ENCODE measurements at places on chromosomes 5 and 9. TPM values are rescaled to one million over a fixed set of nuclear protein-coding genes. Genes with fewer than 3 reads are reported as not detected.

DNA sequence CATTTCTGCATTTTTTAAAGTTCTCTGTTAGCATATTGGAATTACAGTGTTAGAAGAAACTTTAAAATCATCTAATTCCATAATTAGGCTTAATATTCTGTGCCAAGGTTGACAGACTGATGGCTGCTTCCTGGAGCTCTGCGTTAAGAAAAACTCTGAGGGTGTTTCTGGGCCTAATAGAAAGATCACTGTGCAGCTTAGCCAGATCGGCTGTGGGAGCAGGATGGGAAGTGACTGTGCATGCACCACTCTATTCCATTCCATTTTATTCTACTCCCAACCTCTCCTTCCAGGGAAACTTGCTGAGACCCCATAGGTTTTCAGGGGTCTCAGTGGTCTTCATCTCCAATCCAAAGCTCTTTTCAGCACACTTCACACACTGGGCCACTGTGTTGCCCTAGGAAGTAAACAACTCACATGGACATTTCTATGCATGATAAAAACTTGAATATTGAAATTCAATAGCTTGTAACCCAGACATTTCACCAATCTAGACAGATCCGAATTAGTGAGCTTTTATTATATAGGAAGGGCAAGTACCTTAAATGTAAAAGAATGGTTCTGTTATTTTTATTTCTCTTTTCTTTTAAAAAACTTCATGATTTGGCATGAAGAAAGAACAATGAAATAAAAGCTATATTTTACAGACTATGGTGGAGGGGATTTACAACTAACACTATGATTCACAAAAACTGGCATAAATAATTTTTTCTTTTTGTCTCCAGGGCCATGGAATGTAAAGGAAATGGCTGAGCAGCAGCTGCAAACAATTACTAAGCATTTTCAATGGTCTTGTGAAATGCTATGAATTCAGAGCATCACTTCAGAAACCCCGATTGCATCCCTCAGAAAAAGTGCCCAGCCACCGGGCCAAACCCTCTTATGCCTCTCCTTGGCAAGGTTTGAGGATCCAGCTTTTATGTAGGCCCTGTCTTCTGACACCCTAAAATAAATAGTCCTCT, 51.4 kb upstream of the DAB2 start:
- DNase-seq, result no peak

DNA sequence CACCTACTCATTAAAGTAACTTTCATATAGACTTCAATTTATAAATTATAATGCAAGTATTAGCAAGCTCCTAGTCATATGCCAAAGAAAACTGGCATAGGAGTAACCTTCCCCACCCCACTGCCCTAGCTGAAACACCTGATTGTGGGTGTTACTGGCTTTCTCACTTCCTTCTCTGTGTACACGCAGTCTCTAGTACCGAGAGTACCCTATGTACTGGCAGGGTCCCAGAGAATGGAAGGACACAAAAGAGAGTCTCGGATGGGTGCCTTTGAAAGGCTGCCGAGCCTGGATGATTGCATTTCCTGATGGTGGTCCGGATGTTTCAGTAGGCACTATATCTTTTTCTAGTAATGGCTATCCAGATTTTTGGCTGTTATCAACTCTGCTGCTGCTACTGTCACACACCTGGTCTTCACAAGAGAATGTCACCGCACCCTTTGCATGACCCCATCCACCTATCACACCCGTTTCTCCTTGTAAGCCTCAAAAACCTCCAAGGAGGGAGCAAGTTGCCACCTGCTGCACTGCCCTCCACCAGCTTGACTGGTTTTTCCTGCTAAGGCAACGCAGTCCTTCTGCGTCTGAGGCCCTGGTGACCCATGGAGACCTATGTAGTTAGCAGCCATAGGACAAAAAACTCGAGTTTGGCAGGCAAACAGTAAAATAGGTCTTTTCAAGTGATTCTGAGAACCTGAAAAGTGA, 53.8 kb upstream of the CLINT1 start:
- DNase-seq, result peak; percentile 61

Gene VCAN
- polyA plus RNA-seq, result 351 TPM

Gene TLX3
- polyA plus RNA-seq, result not detected

Gene IFNA21
- polyA plus RNA-seq, result not detected

DNA sequence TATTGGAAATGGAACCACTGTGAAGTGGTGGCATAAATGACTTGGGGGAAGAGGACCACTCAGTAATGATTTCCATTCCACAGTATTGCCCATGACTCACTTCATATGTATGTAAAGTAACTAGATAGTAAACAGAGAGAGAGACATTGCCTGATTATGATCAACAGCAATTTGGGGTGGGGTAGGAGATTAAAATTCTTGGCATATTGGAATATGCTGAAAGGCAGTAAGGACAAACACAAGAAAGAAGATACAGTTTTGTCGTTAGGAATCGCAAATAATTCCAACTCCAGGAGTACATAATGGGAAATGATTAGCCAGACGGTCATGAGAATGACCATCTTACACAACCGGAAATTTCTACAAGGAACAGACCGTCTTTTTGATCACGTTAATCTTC, 1.5 kb upstream of the HMGCS1 start:
- DNase-seq, result no peak

DNA sequence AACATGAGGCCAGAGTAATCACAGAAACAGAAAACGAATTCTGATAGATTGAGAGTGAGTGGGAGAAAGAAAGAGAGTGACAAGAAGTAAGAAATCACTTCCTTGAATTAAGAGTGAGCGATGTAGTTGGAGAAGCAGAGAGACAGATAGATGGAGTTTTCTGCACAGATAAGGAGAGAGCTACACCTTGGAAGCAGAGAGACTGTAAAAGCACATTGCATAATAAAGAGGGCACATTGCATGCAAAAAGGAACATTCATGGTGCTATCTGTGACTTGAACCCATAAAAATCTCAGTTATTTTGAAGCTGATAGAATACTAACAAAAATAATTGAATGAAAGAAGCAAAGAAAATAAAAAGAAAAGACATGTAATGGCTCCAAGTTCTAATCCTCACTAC, 943.8 kb downstream of the NR2F1-AS1 start:
- DNase-seq, result no peak

Gene BTNL9
- 5.4 TPM for polyA plus RNA-seq

GRCh38 chr5:75510836-75511434, 494 bp downstream of the CERT1 start:
- no peak for DNase-seq

DNA sequence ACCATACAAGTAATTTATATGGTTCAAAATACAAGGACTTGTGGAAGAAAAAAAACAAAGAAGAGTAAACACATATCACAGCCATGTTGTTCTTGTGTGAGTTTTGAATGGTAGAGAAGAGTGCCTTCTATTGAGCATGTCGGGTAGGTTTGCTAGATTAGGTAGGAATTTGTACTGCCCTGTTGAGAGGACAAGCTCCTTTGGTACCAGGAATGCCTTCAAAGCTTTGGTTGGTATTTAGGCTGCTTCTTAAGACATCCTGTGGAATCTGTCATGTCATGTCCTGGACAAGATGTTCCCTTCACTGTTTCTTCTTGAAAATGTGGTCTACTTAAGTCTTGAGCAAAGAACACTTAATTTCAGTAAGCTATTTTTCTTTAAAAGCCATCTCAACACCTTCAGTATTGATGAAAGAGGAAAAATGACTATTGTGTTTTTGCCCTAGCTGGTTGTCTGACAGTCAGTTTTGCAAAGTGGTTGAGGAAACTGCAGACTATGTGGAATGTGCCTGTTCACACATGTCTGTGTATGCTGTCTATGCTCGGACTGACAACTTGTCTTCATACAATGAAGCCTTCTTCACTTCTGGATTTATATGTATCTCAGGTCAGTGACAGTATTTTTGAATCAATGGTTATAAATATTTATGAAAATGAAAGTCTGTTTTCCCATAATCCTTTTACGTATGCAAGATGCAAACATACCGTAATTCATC, 296.9 kb downstream of the ADGRV1 start:
- DNase-seq, result no peak

DNA sequence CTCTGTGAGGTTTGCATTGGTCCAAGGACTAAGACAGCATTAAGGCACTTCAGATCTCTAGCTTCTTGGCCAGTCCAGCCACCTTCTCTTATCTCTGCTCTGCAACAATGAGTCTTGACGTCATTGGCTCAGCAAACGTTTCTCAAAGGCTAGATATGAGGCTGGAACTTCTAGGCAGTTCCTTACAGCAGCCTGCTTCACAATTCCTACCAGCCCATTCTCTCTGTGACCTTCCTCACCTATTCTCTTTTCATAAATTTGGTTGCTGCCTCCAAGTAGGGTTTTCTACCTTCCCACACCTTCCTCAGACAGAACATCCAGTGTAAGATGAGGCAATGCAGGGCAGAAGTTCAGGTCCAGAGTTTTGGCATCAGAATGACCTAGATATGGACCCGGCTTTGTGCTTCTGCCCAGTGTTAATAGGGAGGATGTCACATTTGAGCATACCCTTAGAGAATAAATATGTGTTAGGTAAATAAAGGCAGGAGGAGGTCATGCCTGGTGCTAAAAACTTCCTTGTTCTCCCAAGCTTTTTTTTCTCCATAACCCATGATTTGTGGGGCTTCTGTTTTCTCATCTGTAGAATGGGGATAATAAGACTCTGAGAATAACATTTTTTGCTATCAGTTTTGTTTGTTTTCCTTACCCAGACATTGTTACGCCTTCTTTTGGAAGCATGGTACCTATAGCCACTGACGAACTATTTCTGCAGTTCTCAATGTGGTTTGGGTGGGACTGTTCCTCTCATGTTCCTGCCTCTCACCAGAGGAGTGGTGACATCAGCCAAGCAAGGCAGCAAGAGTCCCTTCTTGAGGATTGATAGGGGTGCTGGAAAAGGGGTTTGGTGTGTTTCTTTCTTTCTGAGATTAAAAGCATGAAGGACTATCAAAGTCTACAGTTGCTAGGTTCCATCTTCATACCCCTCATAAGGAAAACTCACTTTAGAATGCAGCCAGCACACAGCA, 220.6 kb upstream of the TRIM32 start:
- no peak for DNase-seq

DNA sequence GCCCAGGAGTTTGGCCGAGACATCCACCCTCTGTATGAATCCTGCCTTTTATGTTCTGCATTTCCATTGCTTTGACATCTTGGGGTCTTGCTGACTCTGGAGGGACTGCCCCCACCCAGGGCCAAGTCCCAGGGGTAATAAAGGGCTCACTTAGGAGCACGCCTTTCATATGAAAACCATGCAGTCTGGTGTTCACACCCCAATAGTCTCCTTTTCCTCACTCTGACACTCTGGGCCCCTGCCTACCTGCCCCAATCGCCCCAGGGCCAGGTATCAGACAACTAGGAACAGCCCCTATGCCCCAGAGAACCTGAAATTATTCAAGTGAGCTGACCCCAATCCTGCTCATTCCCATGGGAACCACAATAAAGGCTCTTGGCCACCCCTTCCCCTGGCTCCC, 33.1 kb upstream of the RAPGEF1 start:
- no peak for DNase-seq

DNA sequence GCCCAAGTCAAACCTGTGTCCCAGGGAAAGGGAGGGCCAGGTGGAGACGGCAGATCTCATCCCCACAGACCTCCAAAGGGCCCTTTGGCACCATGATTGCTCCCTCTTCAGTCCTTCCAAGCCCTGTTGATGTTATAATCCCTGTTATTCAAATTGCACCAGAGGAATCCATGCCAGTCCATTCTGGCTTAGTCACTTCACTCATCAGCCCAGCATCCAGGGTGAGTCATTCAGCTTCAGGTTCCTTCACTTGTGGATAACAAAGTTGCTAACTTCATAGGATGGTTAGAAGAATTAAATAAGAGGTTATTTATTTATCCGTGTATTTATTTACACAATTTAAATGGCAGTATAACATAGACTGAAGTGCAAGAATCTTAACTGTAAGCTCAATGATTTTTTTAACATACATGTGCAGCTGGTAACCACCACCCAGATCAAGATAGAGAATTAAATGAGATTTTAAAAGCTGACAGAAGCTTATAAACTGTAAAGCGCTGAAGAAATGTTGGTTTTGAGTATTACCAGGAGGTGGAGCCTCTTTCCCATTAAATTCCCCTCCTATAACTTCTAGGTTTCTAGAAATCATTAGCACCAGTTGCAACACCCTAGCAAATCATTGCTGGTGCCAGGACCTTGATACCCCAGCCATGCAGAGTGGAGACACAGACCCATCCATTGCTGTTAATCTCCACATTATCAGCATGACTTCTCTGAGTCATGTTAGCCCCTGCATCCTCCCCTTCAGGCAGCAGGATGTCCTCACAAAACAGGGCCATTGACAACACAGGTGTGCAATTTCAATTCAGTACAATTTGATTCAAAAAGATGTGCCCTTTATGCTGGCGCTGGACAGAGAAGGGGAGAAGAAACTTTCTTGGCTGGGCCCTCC, 77.4 kb downstream of the SEC61B start:
- no peak for DNase-seq

DNA sequence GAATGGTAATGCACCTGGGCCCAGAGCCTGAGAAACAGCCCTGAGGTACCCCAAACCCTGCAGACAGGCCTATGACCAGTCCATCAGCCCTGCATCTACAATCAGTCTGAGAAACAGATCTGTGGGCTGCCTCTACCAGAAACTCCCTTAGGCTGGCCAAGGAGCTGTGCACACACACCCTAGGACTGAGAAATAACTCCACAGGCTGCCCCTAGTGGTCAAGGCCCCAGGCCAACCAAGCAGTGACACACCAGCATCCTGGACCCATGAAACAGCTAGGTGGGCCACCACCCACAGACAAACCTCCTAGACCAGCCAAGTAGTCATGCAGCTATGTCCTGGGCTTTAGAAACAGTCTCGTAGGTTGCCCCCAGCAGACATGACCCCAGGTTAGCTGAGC, 253.6 kb upstream of the VLDLR start:
- DNase-seq, result no peak

DNA sequence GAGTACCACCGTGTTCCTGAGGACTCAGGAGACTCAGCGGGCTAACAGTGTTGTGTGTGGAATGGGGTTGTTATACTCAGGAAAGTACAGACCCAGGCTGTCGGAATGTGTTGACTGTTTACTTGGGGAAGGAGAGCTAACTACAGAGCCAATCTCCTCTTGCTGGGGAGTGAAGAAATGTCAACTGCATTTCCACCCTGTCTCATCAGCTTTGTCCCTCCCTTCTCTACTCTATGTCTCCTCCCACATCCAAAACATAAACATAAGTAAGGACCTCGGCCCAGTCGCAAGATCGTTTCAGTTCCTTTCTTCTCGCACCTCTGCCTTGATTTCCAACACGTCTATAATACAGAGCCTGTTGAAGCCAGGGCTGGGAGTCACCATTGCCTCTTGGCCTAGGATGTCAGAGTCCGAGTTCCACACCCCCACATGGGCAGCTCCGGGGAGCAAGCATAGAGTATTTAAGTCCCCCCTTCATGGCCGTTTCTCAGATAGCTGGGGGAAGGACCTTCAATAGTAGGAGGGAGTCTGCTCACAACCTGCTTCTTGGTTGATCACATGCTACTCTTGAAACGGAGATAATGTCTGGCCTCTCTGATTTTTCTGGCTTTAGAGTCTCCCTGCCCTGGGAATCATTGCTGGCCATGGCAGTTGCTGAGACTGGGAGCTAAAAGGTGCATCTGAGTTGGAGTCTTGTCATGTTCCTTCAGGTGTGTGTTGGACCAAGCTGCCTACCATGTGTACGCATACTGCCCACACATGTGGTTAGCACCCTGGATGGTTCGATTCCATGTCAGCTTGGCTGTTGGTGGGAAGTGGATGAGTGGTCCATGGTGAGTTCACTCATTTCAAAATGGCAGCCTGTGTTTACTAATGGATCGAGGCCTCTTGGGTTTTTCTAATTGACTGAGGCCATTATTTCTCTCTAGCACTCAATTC, 147.3 kb downstream of the MTX3 start:
- no peak for DNase-seq

Gene HRH2
- polyA plus RNA-seq, result 2.6 TPM
